T-helper 2 cell treated with Interferon-gamma antibody and Interleukin-4, amounts not matched to agents 5 μg/mL and 100 μg/mL, for 36 hours (primary cell): ENCODE measurements at places on chromosomes 4 and X.

GRCh38 chrX:43530837-43531236 lies 125.3 kb upstream of the MAOA start:
- no peak for DNase-seq

DNA sequence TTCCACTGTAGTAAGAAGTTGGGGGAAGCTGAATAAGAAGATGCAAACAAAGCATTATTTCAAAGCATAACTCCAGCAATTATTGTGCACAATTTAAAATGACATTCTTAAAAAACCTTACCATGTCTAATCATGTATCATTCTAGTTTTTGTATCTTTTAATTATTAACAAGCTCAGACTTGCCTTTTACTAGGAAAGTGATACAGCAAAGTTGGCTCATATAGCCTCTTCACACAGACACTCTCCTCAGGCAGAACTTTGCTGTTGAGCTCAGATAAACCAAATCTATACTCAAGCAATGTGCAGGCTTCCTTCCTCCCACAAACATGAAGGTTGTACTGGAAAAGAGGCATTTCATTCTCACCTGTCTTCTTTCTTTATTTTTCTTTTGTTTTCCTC lies 358.7 kb upstream of the EMCN start:
- DNase-seq = no peak

DNA sequence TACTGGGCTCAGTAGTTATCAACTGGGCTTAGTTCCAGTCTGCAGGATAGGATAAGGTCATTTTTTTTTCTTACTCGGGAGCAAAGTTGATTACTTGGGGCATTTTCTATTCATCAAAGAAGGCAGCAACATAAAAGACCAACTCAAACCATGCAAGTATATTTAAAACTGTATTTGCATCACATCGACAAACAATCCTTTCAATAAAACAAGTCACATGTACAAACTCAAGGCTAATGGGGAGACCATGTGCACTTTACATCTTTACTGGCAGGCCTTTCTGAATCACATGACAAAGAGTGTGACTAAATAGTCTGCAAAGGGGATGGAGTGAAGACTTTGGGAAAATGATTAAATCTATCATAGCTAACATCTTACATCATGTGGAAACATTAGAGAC lies 610.4 kb upstream of the BOD1L1 start:
- DNase-seq = no peak

- no peak for DNase-seq
Measured at GRCh38 chrX:11600578-11600977, 65.1 kb downstream of the ARHGAP6 start.

- DNase-seq = no peak
Measured at GRCh38 chr4:15914736-15915135, 23.8 kb downstream of the FGFBP1 start.

DNA sequence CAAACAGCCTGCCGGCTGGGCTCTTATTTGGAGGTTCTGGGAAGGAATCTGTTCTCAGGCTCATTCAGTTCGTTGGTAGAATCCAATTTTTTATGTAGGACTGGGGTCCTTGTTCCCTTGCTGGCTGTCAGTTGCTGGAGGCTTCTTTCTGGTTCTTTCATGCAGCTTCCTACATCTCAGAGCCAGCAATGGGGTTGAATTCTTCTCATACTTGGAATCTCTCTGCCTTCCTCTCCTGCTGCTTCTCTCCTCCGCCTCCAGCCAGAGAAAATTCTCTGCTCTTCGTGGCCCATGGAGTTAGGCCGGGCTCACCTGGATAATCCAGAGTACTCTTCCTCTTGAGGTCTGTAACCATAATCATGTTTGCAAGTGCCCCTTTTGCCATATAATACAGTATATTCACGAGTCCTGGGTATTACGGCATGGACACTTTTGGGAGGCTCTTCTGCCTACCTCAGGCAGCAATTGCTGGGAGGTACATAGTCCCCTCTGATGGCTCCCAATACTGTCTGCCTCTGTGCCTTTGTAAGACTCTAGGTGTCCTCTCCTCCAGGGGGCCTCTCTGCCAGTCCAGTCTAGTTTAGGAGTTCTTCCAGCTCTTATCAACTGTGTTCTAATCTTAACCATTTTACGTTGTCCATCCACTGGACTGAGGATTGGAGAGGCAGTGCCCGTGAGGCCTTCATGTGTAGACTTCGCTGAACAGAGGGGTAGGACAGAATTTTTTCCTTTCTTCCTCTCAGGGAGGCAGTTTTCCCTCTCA lies 2.2 kb downstream of the TRMT44 start:
- DNase-seq = no peak

DNA sequence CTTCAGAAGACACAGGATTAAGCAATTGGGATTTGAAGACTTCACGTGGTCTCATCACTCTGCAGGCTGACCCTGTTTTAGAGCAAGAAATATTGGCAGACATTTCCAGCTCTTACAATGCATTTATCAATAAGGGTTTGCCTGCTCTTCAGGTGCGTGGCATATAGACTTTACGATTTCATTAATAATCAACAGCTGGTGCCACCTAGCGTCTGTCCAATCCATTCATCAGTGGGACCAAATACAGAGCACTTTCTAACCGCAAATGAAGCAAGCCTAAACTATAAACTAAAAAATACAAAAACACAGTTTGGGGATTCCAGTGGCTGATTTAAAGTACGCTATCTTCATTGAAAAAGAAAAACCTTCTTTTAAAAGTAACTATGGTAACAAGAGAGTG lies 125.4 kb upstream of the DMD start:
- DNase-seq = no peak

- DNase-seq = no peak
Measured at GRCh38 chrX:133865761-133866471, 119.5 kb downstream of the GPC3 start.

GRCh38 chr4:153789741-153790499 lies 1.0 kb upstream of the SFRP2 start:
- no peak for DNase-seq

DNA sequence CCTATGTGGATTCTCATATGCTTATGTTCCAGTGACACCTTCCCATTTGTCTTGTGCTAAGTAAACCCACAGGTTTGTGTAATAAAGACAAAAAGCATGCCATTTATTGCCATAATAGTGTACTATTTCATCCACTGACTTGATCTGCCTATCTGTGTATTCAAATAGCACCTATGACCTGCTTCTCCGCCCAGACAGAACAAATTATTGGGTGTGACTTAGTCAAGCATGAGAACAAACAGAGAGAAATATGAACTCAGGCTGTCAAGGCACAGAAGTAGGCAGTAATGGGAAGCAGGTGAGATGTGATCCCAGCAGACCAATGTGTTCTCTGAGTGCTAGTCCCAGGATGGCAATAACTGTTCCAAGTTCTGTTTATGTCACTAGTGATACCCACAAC lies 25.4 kb downstream of the ELOVL6 start:
- DNase-seq = no peak

DNA sequence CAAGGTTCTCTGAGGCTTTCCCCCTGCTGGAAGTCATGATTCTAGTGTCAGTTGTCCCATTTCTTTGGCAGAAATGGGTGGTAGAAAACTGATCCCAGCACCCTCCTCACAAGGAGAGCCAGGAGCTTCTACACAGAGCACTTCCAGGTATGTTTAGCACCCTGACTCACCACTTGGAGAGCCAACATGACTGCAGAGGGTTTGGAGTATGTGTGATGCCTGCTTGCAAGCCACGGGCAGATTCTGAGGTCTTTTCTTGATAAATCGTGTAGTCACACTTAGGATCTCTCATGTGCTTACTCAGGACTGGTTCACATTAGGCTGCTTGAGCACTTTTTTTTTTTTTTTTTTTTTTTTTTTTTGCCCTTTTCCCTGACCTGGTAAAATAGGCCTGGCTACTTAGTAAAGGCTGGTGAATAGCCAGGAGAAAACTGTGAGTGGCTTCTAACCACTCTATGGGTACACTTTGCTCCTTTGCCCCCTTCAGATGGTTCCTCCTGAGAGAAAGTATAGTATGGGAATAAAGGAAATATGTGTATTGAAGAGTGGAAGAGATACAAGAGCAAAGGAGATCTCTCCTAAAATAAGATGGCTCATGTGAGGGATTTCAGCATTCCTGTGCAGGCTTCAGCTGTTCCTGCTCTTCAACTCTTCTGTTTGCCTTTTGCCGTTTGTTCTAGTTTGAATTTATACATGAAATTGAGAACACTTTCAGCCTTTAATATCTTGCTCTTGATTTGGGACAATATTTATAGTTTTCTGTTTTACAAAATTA lies 103.6 kb downstream of the EMCN start:
- no peak for DNase-seq

- no peak for DNase-seq
Measured at GRCh38 chr4:124331781-124332180, 380.8 kb downstream of the ANKRD50 start.

- DNase-seq = no peak
Measured at GRCh38 chr4:147136310-147136709, 190.6 kb upstream of the TTC29 start.

DNA sequence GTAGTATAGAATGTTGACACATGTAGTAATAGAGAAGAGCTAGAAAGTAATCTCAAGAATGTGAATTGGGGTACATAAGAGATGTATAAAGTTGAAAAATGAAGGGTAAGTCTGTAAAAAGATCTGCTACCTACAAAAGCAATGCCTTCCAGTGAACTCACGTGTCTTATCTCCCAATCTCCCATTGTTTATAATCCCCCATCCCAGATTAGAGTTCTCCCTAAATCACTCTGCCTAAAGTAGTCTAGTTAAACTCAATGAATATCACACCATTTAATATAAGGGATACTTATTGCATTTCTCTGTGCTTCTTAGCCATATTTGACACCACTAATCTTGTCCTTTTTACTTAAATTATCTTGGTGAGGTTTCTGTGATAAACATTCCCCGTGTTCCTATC lies 6.6 kb downstream of the TECRL start:
- no peak for DNase-seq

GRCh38 chr4:146511381-146511780 lies 10.4 kb downstream of the SLC10A7 start:
- no peak for DNase-seq

GRCh38 chr4:153453402-153453801 lies 12.8 kb upstream of the TMEM131L start:
- DNase-seq = no peak

- no peak for DNase-seq
Measured at GRCh38 chr4:89160806-89161205, 49.5 kb downstream of the TIGD2 start.

DNA sequence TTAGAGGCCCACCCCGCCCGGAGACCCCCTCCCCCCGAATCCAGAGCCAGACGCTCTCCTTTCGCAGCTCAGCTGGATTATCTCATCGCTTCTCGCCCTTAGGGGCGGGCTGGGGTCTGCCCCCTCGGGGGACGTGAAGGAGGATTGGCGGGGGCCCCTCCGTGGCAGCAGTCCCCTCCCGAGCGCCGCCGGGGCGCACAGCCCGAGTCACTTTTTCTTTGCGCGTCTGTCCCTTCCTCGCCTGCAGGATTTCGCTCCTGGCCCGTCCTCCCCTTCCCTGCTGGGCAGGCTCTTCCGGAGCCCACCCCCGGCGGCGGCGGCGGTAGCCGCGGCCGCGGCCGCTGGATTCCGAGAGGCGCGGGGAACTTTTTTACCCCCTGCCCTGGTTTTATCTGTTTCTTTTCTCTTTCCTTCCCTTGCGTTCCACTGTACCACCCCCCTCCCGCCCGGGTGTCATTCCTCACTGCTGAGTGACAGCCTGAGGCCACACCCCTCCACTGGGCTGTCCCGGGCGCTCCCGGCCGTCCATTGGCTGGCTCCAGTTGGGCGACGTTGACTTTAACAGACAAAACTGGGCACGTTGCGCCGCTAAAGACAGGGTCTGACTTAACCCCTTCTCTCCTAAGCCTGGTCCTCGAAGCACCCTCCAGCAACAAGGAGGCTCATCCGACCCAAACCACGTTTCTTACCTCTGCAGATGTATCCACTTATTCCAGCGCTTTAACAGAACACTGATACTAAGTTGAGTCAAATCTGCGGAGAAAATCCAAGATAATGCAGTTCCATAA lies 492 bp upstream of the NKX3-2 start:
- DNase-seq = peak; percentile 53

GRCh38 chr4:10746371-10747171 lies 62.0 kb upstream of the CLNK start:
- no peak for DNase-seq

DNA sequence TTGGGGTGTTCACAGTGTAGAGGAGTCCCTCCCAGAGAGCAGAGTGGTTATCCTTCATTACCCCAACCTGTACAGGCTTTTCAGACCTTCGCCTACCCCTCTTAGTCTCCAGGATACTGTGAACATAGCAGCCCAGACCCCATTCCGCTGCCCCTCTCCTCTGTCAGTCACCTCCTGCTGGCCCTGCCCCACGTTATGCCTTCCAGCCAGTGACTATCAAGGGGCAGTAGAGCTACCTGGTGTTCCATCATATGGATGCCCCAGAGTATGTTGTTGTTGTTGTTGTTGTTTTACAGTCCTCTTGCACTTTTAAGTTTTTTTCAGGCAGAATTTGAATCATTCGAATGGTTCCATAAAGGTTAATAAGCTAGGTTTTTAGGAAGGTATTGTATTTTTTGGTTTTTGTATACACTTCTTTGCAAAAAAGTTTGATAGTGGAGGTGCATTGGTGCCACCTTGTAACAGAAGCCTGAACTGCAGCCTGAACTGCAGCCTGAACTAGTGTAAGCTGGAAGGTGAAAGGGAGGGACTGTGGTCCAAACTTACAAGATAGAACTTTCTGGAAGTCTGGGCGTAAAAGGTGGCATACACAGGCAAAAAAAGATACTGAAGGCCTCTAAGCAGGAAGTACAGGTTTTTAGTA lies 101.4 kb upstream of the RAB40AL start:
- no peak for DNase-seq

- no peak for DNase-seq
Measured at GRCh38 chr4:174307694-174308093, 24.0 kb downstream of the CEP44 start.

GRCh38 chr4:141654098-141654497 lies 17.7 kb downstream of the IL15 start:
- DNase-seq = no peak

DNA sequence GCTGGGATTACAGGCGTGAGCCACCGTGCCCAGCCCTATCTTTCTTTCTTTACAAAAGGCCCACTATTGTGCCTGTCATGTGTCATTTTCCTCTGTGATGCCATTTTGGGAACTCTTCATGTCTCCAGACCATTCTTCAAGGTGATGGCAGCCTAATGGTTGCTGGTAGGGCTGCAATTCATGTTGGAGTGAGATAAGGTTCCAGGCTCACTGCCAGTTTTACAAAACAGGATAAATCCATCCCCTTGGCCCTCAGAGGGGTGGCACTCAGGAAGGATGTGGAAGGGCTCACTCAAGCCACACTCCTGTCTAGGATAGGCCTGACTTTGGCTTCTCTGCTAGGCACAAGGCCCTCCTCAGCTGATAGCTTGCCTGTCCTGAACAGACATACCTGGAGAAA lies 3.8 kb downstream of the TCEAL9 start:
- DNase-seq = no peak

DNA sequence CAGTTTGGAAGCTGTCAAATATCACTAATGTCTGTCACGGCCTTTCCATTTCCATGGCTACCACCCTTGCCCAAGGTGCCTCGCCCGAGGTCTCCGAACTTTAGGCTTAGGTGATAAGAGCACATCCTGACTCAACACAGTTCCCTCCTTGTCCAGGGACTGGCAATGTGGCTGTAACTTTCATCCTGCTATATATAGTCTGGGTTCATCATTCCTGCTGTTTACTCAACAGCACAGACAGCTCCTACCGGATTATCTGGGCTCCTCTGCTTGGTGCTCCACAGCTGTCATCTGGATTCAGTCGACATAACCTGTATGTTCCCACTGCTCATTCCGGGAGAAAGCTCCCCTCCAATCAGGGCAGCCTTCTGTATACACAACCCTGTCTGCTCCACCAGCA lies 51.2 kb downstream of the GATB start:
- no peak for DNase-seq

- DNase-seq = no peak
Measured at GRCh38 chr4:106718548-106718947, 317.6 kb downstream of the DKK2 start.
